Renal cortical epithelial cell (primary cell): ENCODE measurements at places on chromosomes 13 and 19. TPM values are rescaled to one million over a fixed set of nuclear protein-coding genes. Genes with fewer than 3 reads are reported as not detected.

CERS1 gene
- total RNA-seq = 0.40 and 1.0 TPM in 2 replicates

TINCR gene
- total RNA-seq = not detected in 2 replicates

MEIS3 gene
- 3.6 and 9.1 TPM in 2 replicates for total RNA-seq

FFAR1 gene
- total RNA-seq = not detected in 2 replicates

KLK2 gene
- total RNA-seq = not detected in 2 replicates

ZNF709 gene
- 5.2 and 8.1 TPM in 2 replicates for total RNA-seq

C19orf67 gene
- not detected in 2 replicates for total RNA-seq

F2RL3 gene
- total RNA-seq = 0.52 TPM in 1 of 2 replicates, not detected in the other

COL5A3 gene
- total RNA-seq = not detected in 2 replicates

ZNF530 gene
- total RNA-seq = 3.8 and 11.8 TPM in 2 replicates

GADD45B gene
- 31.4 and 50.2 TPM in 2 replicates for total RNA-seq

CEP89 gene
- total RNA-seq = 8.7 and 22.4 TPM in 2 replicates

PEG3 gene
- 1.0 and 3.5 TPM in 2 replicates for total RNA-seq

PTGIR gene
- total RNA-seq = not detected in 2 replicates

KCNRG gene
- total RNA-seq = 5.5 and 7.6 TPM in 2 replicates

VSTM2B gene
- total RNA-seq = not detected in 2 replicates

ACP7 gene
- total RNA-seq = not detected in 2 replicates

METTL21C gene
- not detected in 2 replicates for total RNA-seq

FGF21 gene
- total RNA-seq = not detected in 2 replicates

CEACAM20 gene
- total RNA-seq = not detected in 2 replicates

SHISA7 gene
- not detected in 2 replicates for total RNA-seq

NRTN gene
- total RNA-seq = 0.17 and 0.20 TPM in 2 replicates

FGF14 gene
- total RNA-seq = 0.70 TPM in 1 of 2 replicates, not detected in the other

GRK1 gene
- 0.17 TPM in 1 of 2 replicates, not detected in the other for total RNA-seq

SLC1A6 gene
- not detected in 2 replicates for total RNA-seq

KLC3 gene
- 1.3 and 13.2 TPM in 2 replicates for total RNA-seq
